Stomach (tissue), 19 donors: ENCODE measurements at places on chromosomes 7 and 10.

DNA sequence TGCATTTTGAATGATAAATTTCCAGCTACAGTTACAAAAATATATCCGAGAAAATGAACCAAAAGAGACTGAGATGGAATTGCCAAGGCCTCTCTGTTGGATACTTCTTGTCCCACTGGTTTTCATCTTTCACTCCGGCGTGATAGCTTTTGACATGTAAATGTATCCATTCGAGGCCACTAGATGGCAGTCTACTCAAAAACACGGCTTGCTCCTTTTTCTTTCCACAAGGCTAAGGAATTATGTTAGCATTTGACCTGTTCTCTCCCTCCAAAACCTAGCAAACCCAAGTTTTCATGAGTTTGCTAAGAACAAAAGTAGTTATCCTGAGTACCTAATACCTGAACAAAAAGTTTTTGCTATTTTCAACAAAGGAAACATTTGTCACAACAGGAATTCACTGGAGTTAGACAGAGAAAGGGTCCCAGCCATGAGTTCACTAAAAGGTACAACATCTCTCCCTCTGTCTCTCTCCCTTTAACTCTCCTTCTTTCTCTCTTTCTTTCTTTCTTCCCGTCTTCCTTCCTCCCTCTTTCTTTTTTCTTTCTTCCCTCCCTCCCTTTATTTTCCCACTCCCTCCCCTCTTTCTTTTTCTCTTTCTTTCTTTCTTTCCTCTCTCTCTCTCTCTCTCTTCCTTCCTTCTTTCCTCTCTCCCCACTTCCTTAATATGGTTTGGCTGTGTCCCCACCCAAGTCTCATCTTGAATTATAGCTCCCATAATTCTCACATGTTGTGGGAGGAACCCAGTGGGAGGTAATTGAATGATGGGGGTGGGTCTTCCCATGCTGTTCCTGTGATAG, 207.9 kb upstream of the MYO3A start:
- peak; percentile 81 for DNase-seq

DNA sequence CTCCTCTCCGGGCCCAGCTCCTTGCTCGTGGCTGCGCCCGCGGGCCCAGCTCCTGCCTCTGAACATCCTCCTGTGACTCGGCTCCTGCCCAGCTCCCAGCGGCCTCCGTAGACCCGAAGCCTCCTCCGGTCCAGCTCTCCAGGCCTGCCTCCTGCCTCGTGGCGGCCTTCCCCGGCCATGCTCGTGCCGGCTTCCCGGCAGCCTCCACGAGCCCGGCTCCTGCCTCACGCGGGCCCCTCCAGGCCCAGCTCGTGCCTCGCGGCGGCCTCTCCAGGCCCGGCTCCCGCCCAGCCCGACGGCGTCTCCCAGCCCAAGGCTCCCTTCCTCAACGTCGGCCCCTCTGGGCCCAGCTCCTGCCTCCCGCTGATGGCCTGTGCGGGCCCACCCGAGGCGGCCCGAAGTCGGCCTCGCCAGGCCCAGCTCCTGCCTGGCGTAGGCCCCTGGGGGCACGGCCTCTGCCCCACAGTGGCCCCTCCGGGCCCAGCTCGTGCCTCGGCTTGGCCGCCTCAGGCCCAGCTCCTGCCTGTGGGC, 16.9 kb upstream of the TMEM248 start:
- DNase-seq = no peak

DNA sequence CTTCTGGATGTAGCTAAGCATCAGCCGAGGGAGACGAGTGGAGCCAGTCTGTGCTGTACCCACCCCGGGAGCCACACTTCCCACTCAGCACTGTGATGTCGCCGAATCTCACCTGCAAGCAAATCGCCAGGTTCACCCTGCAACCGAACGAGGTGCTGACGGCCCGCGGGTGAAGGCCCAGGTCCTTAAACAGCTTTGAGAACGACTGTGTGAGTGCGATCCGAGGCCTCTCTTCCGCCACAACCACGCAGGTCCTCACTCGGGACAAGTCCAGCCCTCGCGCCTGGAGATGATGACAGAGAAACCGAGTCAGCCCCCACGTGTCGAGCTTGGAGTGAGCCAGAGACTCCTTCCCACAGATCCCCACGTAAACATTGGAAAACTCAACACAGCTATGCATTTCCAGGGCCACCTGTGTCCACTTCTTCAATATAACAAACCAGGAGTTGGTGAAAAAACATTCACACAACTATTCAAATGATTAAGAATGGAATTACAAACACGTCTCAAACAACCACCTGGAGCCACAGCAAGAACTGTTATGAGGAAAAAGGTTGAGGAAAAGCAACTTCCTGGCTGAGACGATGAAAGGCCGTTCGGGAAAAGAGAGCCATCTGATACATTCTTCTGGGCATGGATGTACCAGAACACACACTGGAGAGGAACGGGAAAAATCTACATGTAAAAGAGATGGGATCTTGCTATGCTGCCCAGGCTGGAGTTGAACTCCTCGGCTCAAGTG, 191.8 kb downstream of the ZMYND11 start:
- DNase-seq = no peak

DNA sequence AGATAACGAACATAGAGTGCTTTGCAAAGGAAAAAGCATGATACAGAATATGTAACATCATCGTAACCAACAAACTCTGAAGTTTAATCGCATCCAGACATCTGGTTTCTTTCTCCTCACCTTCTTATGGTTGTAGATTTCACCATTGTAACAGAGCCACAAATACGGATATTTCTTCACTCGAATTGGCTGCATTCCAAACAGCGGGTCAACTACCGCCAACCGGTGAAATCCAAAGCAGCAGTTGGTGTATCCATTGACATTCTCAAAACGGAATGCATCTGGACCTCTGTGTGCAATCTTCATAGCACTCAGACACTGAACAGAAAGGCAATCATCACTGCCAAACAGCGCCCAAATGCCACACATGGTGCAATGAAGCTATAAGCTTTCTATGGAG, 3.4 kb downstream of the ASNS start:
- peak; percentile 9 for DNase-seq

DNA sequence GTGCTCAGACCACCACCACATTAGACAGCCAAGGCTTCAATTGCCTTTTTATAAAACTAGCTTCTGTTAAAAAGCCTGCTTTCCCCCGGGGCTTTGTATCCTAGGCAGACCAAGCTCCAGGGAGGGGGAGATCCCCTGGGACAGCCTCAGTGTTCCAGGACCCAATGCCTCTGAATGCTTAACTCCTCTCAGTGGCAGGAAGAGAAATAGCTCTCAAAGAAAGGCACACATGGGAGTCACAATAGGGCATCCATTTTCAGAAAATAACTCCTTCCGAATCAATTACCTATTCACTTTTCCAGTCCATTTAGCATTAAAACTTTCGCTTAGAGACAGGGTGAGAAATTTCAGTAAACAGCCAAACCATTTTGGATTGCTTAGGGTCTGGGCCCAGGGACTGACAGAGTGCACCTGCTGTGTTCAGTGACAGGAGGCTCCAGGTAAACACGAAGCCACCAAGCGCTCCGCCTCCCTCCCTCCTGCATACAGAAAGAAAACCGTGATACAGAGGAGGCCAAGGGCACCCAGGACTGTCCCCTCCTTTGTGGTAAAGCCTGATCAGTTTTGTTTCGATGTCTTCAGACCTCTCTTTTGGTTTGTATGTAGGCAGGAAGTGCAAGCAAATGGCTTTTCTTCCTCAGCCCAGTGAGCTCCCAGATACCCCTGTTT, 599.7 kb downstream of the KCNMA1 start:
- DNase-seq = peak; percentile 34

DNA sequence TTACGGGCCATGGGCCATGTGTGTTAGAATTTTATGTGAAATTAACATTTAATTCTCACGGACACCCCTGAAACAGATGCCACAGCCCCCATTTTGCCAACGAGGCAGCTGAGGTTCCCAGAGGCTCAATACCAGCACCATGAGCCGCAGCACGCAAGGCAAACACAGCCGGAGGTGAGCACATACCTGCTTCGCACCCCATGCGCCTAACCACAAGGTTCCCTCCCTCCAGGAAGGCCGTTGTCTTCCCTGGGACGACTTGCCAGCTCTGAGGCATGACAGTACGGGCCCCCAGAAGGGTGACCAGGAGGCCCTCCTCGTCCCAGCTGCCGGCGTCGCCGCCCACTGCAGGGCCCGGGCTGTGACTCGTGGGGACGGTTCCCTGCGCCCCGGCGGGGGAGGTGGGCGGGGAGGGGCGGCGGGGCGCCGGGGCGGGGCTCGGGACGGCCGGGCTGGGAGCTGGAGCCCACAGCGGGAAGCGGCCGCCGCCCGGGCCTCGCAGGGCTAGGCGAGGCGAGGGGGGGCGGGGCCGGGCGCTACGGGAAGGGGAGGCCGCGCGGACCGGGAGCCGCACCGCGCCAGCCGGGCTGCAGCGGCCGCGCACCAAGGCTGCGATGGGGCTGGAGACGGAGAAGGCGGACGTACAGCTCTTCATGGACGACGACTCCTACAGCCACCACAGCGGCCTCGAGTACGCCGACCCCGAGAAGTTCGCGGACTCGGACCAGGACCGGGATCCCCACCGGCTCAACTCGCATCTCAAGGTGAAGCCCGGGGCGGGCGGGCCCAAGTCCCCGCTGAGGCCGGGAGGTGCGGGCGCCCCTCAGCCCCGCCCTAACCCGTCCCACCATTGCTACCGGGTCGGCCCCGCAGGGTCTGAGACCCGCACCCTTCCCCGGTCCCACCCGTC, at the start of gene CAV2:
Gene CAV2, plus strand, starts transcription at position 571 of the 910 bp plus-strand sequence. Its CDS starts 44 bp downstream, at position 615.
- peak; percentile 69 for DNase-seq

GRCh38 chr7:119748991-119749390, 524.0 kb upstream of the KCND2 start:
- no peak for DNase-seq

DNA sequence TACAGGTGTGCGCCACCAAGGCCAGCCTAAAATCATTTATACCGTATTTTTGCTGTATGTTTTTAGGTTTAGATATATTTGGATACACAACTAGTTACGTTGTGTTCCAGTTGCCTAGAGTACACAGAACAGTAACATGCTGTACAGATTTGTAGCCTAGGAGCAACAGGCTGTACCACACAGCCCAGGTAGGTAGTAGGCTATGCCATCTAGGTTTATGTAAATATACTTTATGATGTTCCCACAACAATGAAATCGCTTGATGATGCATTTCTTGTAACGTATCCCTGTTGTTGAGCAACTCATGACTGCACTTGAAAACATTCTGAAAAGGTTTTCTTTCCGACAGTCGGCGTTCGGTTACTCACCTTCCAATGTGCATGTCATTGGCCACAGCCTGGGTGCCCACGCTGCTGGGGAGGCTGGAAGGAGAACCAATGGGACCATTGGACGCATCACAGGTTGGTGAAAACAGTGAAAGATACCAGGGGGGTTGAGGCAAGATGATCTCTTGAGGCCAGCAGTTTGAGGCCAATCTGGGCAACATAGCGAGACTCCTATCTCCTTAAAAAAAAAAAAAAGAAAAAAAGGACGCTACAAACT, 7.7 kb downstream of the PNLIP start:
- DNase-seq = no peak

DNA sequence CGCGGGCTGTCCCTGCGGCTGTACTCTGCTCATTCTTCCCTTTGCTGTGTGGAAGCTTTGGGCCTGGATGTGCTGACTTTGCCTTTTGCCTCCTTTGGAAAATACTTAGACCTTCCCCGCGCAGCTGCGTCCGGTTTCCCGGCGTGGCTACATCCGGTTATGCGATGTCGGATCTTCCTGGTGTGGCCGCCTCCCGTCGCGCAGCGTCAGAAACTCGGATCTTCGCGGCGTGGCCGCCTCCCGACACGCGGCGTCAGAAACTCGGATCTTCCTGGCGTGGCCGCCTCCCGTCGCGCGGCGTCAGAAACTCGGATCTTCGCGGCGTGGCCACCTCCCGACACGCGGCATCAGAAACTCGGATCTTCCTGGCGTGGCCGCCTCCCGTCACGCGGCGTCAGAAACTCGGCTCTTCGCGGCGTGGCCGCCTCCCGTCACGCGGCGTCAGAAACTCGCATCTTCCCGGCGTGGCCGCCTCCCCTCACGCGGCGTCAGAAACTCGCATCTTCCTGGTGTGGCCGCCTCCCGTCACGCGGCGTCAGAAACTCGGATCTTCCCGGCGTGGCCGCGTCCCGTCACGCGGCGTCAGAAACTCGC, 50.2 kb upstream of the SUN1 start:
- DNase-seq = no peak

DNA sequence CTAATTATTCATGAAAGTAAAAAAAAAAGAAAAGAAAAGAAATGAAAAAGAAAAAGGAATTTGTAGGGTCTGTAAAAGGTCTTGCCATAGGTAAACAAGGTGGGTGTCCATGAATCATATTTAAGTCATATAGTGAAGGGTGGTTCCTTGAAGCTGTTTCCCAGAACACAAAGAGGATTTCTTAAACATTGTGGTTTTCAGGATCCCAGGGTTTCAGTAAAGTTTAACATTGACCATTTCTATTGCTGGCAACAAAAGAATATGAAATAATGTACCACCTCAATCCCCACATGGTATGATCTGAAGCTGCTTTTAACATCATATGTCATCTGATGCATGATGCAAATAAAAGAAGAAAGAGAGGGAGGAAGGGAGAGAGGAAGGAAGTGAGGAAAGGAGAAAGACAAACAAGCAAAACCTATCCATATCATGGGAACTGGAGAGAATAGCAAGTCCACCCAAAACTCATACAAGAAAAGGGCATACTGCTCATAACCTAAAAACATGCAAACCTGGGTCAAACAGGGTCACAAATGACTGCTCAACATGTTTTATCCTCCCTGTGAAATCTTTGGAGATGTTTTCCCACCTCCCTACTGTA, 663.5 kb downstream of the SORCS1 start:
- no peak for DNase-seq

DNA sequence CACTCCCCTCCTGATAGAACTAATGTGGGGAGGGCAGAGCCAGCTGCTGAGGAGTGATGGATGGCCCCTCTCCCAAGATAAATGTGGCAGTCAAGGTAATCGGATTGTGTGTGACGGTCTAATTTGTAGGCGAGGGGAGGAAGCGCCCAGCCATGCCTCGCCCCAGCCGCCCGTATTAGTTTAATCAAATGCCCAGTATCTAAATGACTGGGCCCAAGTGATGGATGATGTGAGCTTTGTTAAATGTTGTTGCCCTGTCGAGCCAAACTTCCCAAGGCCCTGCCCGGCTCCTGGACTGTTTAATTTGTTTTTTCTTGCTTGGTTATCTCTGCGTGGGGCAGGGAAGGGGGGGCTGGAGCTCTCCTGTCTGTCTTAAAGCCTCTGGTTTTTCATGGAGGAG, 88.4 kb upstream of the PPIF start:
- DNase-seq = no peak

DNA sequence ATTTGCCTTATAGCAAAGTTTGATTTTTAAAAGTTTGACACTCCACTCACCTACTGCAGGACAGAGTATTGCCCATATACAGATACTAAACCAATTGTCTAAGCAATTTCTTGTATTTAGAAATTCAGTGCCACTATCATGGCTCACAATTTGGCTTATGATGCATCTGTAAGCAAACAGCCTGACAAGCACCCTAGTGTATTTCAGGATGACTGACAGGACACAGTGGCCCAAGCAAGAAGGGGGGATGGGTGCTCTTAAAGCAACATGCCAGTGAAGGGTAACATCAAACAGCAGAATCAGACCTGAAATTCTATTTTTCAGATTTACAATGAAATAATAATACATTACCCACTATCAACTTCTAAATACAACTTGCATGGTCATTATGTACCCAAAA, 30.5 kb downstream of the CTNNA3 start:
- DNase-seq = no peak

GRCh38 chr10:123485341-123485960, 180.7 kb upstream of the GPR26 start:
- DNase-seq = no peak

- DNase-seq = no peak
Observed at GRCh38 chr10:31705136-31705535, 223.5 kb downstream of the ARHGAP12 start.
